Fibroblast of upper back skin (primary cell): ENCODE measurements at places on chromosomes 12 and 14.
A peak's percentile ranks its signal among the peaks of the same experiment; 100 is the strongest.

- DNase-seq: peak; percentile 78
Measured at GRCh38 chr14:65560340-65561027, 148.0 kb downstream of the FUT8 start.

DNA sequence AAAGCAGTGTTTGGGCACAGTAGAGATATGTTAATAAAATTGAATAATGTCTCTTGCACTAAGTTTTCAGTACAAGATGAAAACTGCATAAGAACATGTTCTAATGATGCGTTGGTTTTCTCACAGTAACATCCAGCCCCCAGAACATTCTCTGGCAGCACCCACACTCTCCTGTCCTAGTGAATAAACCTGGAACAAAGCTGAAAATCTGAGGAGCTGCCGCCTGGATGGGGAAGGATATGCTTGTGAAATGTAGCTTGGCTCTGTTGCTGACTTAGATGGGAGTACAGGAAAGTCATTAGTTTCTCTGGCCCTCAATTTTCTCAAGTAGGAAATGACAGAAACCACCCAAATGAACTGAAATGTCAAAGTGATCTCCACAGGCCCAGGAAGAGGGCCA, 323.8 kb downstream of the APAF1 start:
- no peak for DNase-seq

GRCh38 chr12:32360956-32361355, 38.4 kb upstream of the FGD4 start:
- DNase-seq: no peak

DNA sequence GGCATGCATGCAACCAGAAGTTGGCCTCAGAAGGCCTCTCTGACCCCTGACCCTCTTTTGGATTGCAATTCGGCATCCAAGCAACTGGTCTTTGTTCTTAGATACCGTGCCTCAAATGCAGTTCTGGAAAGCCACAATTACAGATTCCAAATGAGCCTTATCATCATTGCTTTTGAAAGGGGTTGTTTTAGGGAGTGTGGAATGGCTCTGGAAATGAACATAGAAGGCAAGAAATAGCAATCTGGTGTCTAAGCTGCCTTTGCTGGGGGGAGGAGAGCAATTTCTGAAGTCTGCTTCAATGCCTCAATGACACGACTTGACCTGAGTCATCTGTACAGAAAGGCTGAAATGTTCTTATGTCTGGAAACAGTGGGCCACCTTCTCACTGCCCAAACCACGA, 250.1 kb downstream of the NUAK1 start:
- DNase-seq: peak; percentile 88

GRCh38 chr14:68357777-68358176, 435.1 kb downstream of the ZFP36L1 start:
- no peak for DNase-seq

DNA sequence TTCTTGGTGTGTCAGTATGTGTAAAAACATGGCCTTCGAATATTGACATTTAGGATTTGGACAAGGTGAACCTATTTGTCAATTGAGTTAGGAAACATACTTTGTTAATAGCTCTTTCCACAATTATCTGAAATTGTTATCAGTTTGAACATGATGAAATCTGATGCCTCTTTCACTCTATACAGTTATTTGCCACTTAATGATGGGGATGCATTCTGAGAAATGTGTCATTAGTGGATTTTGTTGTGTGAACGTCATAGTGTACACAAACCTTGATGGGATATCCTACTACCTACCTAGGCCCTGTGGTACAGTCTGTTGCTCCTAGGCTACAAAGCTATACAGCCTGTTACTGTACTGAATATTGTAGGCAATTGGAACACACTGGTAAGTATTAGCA, 4.8 kb downstream of the TULP3 start:
- peak; percentile 7 for DNase-seq

DNA sequence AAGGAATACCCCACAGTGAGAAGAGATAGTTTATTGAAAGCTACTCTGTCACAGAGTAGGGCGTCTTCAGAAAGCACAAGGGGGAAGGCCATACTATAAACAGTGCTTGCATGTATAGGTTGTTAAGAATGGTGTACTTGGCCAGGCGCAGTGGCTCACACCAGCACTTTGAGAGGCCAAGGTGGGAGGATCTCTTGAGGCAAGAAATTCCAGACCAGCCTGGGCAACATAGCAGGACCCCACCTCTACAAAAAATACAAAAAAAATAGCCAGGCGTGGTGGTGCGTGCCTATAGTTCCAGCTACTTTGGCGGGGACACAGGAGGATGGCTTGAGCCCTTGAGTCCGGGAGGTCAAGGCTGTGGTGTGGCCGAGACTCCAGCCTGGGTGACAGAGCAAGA, 38.0 kb upstream of the PAPOLA start:
- DNase-seq: no peak

DNA sequence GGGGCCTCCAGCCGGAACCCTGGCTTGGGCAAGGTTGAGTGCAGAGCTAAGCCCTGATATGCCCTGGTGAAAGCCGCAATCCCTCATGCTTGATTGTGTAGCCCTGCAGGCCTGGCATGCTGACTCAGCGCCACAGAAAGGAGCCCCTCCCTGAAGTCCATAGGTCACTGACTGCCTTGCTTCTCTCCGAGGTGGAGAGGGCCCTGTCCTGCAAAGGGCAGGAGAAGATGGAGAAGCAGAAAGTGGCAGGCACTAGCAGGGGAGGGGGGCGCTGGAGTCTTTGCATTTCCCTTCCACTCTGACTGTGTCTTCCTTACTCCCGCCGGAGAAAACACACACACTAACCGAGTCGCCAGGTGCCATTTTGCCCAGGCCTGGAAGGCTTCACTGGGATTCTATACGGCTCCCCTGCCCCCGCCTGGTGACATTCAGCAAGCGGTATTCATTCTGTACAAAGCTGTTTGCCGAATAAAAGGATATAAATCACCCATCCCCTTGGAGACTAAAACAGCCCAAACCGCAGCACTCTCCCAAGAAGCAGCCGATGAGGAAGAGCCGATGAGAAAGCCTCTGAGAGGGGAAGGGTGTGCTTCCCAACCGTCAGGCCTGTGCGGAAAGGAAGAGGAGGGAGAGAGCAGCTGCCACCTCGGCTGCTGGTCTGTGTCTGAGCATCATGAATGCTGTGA, 69.8 kb downstream of the SLC6A12 start:
- DNase-seq: peak; percentile 83

- DNase-seq: no peak
Measured at GRCh38 chr14:24053548-24054323, 1.9 kb downstream of the CARMIL3 start.

DNA sequence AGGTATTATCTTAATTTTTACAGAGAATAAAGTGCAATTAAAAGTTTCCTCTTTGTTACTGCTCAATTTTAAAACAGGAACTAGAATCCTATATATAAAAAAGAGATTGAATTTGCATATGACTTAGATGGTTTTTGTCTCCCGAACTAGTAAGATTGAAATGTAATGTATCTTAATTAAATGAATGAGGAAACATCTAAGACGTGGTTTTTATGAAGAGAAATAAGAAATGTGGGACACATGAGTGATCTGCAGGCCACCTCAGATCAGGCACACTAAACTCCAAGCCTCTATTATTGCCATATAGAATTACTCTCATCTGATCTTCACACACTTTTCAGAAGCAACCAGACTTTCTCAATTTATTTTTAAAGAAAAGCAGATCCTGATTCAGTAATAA, 158.6 kb downstream of the CPNE8 start:
- no peak for DNase-seq

DNA sequence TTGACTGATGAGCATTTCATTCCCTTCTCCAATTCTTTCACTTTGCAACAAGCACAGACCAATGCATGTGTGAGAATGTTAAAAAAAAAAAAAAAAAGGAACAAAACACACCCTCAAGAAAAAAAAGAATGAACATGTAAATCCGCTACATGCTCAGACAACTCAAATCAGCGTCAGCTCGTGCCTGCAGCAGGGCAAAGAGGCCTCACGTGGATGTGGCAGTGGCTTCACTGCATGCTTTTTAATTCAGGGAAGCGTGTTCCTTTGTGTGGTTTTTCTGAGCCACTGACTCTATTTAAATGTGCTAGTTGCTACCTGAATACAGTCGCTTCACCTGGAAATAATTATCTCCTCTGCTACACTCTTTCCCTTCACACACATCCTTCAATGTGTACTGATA, 55.1 kb downstream of the PPP1R36 start:
- DNase-seq: peak; percentile 30

DNA sequence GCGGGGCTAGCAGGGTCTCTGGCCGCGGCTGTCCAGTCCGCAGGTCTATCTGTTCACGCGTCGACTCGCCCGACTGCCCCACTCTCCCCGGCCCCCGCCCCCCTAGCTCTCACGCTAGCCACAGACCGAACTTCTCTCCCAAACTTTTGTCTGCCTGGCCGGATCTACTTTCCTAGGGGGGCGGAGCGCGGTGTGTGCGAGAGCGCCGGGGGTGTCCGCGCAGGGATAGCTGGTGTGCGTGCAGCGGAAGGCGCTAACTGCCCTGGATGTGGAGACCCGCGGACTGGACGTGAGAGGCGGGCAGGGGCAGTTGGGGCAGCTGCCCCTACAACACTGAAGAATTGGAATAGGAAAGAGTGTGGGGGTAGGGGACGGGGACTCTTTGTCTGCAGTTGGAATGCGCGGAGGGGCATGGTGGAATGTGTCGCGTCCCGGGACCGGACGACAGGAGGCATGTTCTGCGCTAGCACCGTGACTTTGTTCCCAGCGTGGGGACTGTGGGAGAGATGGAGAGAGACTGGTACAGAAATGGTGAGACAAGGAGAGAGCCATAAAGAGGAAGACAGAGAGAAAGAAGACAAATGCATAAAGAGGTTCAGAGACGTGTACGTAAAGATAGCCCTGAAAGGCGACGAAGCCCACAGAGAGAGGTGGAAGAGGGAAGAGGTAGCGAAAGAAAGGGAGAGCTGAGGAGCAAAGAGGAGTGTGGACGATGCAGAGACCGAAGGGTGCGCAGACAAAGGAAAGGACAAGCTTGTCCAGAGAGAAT, at the start of gene AJUBA:
Gene AJUBA (minus strand): TSS at position 75 of the 769 bp plus-strand sequence. CDS start 285 bp downstream, outside the sequence.
- DNase-seq: peak; percentile 96

GRCh38 chr14:75770635-75771034, 109.6 kb downstream of the TTLL5 start:
- no peak for DNase-seq

DNA sequence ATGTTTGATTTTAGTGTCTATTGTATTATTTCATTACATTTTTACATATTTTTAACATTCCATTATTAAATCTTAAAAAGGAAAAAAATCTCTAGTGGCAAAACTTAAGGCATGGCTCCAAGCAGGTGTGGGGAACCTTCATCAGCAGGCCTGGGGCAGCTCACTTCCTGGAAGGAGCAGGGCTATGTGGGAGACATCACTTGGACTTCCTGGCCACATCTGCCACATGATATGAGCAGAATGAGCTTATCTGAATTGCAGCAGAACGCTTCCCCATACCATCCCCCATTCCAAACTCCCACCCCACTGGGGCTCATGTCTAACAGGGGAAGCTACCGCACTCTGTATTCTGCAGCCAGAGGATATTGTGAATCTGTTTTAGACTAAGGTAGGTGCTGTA, 35.0 kb upstream of the KCNA1 start:
- DNase-seq: no peak

DNA sequence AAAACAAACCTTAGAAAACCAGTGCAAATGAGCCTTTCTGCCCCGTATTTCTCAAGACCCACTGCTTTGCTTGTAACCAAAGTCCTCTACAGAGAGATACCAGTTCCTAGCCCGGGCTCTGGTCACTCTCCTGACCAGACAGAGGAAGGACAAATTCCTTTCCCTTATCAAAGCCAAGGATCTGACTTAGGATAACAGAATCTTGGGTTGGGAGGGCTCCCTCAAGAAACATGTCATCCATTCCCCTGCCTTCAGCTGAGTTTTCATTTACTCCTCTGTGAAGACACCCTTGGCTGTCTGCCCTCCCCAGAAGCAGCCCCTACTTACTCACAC, 116.0 kb upstream of the PARP11 start:
- DNase-seq: no peak

GRCh38 chr12:124742111-124742510, 121.6 kb downstream of the SCARB1 start:
- DNase-seq: no peak

GRCh38 chr14:55066223-55066622, 14.8 kb downstream of the MAPK1IP1L start:
- DNase-seq: no peak

DNA sequence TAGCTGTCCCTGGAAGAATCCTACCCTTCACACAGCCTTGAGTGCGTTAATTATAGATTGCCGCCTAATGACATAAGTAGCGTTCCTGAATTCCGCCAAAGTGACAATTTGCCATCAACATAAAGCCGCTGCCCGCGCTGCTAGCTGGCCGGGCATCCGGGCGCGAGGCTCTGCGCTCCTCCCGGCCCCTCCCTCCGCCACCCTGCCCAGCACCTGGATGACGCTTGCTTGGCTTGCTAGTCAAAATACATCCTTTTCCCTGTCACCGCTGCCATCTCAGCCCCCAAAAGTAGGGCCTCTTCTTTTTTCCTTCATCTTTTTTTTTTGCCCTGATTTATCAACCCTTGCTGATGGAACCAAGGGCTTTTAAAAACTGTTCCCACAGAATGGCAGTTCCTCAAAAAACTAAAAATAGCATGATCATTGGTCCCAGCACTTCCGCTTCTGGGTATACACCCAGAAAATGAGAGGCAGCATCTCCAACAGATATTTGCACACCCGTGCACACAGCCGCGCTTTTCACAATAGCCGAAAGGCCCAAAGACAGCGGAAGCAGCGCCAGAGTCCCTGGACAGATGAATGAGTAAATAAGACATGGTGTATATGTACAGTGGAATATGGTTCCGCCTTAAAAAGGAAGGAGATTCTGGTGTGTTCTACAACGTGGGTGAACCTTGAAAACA, 235.2 kb downstream of the BCL11B start:
- no peak for DNase-seq

DNA sequence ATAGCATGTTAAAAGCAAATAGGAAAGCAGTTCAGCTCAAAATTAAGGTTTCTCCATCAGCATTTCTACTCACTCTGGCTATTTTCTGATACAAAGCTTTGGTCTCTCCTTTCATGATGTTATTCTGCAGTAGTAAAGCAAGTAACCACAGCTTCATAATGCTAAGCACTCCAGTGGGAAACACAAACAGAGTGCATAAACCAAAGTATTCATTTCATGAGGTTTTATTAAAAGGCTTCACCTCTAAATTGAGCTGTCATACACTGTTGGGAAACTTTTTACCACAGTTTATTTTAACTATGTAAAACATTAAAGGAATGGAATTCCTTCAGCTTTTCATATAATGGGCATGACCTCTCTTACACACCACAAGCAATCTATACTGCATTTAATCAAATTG, 157.9 kb upstream of the LMO3 start:
- DNase-seq: no peak

DNA sequence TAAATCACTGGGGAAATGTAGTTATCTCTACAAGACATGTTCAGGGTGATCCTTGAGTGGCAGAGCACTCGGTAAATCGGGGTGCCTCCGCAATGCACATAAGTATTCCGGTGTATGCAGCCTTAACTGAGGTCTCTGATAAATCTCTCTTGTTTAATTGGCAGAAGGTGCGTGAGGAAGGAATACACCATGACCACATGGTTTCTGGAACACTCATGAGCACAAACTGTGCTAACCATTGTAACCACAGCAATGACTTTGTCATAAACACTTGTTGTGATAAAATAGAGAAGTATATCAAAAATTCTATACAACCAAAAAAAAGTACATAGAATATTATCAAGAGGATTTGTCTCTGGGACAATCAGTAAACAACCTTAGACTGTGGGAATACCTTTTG, 146.8 kb upstream of the DIO2 start:
- DNase-seq: no peak

GRCh38 chr12:3097836-3098235, 20.7 kb downstream of the TSPAN9 start:
- DNase-seq: no peak

GRCh38 chr14:101358320-101359125, 202.8 kb upstream of the DIO3 start:
- no peak for DNase-seq

- DNase-seq: no peak
Measured at GRCh38 chr12:124650912-124651311, 83.5 kb upstream of the NCOR2 start.
